CD8-positive, alpha-beta memory T cell (primary cell): ENCODE measurements at places on chromosomes 2 and 18.

DNA sequence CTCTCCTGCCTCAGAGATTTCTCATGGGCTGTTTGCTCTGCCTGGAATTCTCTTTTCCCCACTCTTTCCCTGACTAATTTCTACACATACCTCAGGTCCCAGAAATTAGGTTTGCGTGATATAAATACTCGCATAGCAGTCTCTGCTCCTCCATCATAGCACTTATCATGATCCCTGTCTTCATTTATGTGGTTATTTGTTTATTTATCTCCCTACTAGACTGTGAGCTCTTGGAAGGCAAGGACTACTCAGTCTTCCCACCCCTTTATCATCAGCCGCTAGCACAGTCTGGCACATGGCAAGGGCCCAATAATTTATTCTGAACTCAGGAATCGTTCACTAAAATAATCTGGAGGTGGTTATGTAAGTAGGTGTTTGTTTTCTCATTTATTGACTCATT lies 79.3 kb downstream of the ADCYAP1 start:
- no peak for DNase-seq

DNA sequence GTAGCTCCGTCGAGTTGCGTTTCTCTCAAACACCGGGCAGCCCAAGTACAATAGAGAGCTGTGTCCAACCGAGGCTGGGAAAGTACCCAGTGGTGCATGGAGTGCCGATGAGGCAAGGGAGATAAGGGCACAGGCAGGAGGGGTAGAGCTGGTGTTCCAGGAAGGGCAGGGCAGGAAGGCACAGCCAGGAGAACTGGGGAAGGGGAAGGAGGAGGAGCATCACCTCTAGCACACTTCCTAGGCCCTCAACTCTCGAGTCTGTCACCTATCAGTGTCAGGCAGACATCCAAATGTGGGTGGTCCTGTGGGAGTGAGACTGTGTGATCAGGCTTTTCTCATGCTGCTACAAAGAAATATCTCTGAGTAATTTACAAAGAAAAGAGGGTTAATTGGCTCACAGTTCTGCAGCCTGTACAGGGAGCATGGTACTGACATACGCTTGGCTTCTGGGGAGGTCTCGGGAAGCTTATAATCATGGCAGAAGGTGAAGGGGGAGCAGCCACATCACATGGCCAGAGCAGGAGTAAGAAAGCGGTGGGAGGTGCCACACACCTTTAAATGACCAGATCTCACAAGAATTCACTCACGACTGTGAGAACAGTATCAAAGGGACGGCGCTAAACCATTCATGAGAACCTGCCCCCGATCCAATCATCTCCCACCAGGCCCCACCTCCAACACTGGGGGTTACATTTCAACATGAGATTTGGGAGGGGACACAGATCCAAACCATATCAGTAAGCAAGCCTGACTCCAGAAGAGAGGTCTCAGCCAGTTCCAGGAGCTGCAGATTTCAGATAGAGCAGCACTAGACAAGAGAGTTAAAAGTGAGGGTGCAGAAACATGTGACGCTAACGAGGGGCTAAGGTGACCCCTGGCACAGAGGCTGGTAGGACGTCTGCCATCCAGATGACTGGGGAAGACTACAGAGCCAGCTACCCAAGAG lies 75.7 kb downstream of the MBOAT2 start:
- DNase-seq: no peak

DNA sequence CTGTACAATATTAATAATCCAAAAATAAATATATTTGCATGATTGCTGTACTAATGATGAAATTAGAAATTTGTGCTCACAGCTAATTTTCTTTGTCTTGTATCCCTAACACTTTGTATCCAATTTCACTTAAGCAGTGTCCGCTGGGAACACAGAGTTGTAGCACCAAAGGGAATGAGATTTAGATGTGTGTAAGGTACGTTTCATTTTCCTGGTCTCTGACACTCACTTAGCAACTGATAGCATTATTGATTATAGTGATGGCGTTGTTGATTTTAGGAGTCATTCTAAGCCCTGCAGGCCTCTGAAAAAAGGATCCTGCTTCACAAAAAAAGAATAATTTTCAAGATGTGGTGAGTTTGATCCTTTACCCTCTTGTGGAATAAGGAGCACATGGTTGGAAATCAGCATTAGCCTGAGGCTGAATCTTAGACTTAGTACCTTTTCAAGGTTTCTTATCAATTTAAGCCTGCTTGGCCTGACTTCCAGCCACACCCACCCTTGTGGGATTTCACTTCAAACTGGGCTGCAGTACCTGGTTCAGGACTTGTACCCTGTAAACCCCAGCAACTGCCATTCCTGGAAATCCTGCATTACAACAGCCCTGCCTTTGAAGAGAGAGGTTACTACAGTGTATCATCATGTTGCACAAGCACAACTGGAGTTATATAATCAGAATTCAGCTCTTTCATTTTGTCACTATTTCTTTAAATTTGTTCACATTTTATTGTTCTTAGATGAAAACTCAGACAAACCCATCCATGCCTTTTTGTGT lies 116.2 kb downstream of the RND3 start:
- no peak for DNase-seq

DNA sequence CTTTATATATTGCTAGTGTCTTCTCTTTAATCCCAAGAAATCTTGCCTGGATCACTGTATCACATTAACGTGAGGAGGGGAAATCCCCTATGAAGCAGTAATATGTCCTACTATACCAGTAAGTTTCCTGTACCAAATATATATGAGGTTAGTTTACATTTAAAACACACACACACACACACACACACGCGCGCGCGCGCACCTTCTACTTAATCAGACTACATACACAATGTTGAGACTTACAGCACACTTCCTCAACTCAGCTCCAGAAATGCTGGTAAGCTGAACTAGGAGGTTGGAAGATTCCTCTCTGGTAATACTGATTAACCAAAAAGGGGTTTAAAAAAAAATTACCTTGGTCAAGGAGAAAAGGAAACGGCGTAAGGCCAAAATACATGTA lies 49.3 kb downstream of the USP34 start:
- DNase-seq: no peak

DNA sequence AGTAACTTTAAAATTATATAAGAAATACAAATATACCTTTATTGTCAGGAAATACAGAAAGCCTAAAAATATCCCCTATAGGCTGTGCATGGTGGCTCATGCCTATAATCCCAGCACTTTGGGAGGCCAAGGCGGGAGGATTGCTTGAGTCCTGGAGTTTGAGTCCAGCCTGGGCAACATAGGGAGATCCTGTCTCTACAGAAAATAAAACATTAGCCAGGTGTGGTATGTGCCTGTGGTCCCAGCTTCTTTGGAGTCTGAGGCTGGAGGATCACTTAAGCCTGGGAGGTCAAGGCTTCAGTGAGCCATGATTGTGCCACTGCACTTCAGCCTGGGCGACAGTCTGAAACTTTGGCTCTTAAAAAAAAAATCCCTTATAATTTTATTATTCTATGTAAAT lies 29.1 kb downstream of the GLS start:
- DNase-seq: no peak

DNA sequence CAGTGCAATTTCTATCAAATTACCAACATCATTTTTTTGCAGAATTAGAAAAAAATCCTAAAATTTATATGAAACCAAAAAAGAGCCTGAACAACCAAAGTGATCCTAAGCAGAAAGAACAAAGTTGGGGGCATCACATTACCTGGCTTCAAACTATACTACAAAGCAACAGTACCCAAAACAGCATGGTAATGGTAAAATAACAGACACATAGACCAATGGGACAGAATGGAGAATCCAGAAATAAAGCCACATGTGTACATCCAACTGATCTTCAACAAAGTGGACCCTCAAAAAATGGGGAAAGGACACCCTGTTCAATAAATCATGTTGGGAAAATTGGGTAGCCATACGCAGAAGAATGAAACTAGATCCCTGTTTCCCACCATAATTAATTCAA lies 245.7 kb upstream of the CTAGE1 start:
- DNase-seq: no peak

DNA sequence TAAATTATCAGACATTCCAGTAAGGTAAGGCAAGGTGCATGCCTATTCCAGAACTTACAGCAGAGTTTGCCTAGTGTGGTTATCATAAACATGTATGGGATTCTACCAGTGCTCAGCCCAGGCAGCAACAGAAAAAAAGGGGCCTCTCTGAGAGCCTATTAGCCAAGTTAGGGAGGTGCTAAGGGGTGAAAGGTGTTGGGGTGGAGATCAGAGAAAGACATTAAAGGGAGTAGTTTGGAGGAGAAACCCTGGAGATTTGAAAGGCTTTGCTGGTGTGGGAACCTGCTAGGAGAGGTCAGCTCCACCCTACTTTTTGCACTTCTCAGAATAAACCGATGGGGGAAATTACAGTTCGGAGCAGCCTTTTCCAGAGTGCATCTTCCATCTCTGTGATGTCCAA lies 2.9 kb downstream of the ARPC2 start:
- no peak for DNase-seq
